ENCODE measurements at places on chromosomes 12 and 14. TPM values are rescaled to one million over a fixed set of nuclear protein-coding genes. Genes with fewer than 3 reads are reported as not detected.

- no peak for DNase-seq
Observed at GRCh38 chr12:48954061-48954460, 3.2 kb downstream of the ARF3 start.

GRCh38 chr12:52604859-52605258, 3.6 kb upstream of the KRT72 start:
- no peak for DNase-seq

DNA sequence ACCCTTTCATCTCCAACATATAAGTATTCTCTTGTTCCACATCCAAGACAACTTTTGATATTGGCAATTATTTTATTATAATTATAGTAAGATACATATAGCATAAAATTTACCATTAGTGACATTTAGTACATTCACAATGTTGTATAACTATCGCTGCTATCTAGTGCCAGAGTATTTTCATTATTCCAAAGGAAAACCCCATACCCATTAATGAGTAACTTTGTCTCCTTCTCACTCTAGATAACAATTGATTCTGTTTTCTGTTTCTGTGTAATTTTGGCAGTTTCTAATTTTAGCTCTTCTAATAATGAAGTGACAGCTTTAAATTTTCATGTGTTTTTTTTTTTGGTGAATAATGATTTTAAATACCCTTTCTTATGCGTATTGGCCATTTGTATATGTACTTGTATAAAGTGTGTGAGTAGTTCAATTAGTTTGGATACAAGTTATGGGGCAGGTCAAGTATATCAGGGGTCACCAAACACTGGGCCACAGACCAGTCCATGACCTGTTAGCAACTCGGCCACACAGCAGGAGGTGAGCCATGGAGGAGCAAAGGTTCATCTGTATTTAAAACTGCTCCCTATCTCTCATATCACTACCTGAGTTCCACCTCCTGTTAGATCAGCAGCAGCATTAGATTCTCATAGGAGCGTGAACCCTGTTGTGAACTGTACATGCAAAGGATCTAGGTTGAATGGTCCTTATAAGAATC, 97.2 kb upstream of the SYT1 start:
- no peak for DNase-seq

- DNase-seq: peak; percentile 23
Observed at GRCh38 chr12:46430340-46430948, 57.9 kb upstream of the SLC38A2 start.

GRCh38 chr12:56683-57346, 9.8 kb upstream of the IQSEC3 start:
- DNase-seq: no peak

- peak; percentile 28 for DNase-seq
Observed at GRCh38 chr14:66746316-66747006, 238.5 kb downstream of the GPHN start.

- no peak for DNase-seq
Observed at GRCh38 chr14:24360281-24360680, 7.7 kb upstream of the NFATC4 start.

DNA sequence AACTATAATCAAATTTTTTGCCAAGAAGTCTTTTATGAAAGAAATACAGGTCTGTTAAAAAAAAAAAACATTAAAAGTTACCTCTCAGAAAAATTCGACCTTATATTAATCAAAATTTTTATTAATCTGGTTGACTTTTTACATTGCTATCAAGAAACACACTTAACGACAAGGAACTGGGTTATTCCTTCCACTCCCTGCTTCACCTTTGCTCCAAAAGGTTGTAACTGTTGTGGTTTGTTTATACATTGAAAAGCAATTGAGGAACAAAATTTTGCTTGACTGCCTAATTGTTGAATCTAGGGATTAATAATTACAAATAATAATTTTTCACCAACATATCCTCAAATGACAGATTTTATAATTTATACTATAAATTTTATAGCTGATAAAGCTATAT, 28.4 kb downstream of the TSPAN8 start:
- no peak for DNase-seq

DNA sequence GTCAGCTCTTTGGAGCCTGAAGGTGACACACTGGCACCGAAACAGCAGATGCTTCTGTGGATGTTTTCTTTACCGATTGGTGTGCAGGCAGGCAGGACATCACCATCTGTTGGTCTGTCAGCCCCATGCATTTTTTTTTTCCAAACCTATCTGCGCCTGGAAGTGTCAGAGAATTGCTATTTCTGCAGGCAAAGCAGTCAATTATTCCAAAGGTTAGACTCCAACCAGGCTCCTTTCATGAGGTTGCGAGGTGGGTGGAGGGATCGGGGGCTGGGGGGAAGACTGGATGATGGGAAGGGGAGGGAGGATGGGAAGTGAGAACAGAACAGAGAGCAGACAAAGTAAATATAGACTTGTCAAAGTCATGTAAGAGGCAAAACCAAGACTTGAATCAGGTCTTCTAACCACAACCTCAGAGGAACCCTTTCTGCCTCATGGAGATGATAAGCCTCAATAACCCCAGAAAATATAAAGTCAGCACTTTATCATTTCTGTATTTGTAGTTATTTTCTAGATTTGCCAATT, 117.7 kb downstream of the OTOGL start:
- no peak for DNase-seq

DNA sequence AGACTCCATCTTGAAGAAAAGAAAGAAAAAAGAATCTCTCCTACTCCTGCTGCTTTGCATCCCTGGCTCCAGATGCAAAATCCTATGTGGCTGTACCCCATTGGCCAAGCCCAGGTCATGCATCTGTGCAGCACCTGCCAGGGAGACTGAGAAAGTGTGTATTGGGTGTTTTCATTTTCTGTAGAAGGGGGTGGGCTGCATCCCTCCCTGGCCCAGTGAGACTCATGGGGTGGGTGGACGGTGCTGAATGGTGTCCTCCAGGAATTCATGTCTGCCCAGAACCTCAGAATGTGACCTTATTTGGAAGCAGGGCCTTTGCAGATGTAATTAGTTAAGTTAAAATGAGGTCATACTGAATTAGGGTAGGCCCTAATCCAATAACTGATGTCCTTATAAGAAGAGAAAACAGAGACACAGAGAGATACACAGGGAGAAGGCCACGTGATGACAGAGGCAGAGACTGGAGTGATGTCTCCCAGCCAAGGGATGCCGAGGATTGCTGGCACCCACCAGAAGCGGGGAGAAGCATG, 23.2 kb downstream of the MOAP1 start:
- DNase-seq: no peak

DNA sequence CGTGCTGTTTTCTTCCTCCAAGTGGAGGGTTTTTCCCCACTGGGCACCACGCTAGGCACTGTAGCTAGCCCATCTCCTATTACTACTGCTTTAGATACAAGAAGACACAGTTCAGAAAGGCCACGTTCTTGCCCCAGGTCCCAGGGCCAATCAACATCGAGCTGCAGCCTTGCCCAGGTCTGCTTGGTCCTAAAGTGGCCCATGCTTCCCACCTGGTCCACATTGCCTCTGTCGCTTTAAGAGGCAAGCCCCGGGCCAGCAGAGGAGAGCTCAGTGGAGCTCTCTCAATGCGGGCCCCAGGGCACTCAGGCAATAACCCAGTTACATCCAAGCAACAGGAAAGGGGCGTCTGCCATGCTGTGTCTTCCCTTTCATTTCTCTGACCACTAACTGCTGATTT, 148.1 kb downstream of the CALM1 start:
- DNase-seq: no peak

GRCh38 chr12:120783197-120783596, 57.6 kb downstream of the ACADS start:
- DNase-seq: no peak

GRCh38 chr14:36162267-36162666, 14.3 kb downstream of the PTCSC3 start:
- DNase-seq: no peak

DNA sequence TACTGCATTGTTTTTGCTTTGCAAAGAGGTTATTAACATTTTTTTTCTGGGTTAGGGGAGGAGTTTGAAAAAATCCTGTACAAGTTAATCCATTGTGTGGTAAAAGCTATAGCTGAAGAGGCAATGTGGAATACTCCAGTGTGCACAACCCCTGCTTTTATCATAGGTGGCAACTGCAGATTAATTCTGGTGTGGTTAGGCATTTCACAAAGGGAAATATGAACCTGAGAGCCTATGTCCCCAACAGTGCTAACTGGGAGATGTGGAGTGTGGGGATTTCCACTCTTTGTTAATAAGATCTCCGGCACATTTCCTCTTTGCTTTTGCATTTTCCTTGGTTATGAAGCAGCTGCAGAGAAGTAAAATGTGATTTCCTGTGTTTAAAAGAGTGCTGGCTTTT, 33.6 kb downstream of the PRORP start:
- no peak for DNase-seq

Gene FANCM
- 3.4 TPM for total RNA-seq

Gene KRT83
- total RNA-seq: not detected

Gene TMEM52B
- total RNA-seq: not detected

Gene PDE3A
- total RNA-seq: 20.5 TPM

Gene SSPN
- total RNA-seq: 6.7 TPM

Gene SCARB1
- 18.9 TPM for total RNA-seq

Gene CACNA2D4
- 3.6 TPM for total RNA-seq

Gene TTC9
- 1.6 TPM for total RNA-seq

Gene NKX2-1
- total RNA-seq: not detected

Gene HOXC12
- total RNA-seq: not detected

Measured in body of pancreas (tissue), 4 donors.